ENCODE measurements at places on chromosomes 12 and 14.

DNA sequence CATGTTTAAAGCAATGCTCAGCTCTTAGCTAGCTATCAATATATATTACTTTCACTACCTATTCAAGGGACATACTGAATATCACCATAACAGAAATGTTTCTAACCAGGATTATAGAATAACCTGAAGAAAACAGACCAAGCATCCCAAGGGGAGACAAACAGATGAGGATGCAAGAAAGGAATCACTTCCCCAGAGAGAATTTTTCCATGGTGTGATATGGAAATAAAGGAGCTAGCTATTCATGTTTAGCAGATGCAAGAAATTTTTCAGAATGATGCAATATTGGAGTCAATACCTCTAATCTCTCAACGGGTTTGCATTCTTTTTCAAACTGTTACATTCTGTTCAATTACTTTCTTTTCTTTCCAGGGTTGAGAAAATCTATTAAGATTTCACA is 538.9 kb upstream of the FLRT2 start:
- DNase-seq, result no peak

DNA sequence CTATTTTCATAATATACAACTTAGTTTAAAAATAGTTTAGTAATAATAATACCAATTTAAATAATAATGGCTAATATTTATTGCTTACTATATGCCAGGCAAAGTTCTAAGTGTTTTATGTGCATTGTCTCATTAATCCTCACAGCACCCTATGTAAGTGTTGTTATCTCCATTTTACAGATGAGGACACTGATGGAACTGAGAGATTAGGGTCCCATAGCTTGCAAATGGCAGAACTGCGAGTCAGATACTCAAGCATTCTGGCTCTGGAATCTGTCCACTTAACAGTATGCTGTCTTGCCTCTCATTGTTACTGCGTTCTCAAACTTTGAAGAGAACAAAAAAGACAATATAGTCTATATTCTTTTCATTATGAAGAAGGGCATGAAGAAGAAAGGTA is 19.0 kb downstream of the AP5M1 start:
- no peak for DNase-seq

DNA sequence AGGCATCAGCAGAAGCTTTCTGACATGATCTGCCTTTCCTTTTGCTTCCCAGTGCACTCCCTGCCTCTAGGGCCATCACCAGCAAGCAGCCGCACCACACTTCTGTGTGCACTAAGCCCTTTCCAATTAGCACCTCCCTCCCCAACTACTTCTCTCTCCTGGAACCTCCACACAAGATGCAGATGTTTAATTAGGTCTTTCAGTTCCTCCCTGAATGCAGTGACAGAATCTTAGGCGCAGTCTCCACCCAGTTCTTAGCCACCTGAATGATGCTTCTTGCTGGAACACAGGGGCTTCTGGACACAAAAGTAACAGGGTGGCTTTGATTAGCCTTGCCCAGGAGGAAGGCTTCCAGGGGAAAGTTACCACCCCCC is 32.9 kb downstream of the NIN start:
- DNase-seq, result no peak

DNA sequence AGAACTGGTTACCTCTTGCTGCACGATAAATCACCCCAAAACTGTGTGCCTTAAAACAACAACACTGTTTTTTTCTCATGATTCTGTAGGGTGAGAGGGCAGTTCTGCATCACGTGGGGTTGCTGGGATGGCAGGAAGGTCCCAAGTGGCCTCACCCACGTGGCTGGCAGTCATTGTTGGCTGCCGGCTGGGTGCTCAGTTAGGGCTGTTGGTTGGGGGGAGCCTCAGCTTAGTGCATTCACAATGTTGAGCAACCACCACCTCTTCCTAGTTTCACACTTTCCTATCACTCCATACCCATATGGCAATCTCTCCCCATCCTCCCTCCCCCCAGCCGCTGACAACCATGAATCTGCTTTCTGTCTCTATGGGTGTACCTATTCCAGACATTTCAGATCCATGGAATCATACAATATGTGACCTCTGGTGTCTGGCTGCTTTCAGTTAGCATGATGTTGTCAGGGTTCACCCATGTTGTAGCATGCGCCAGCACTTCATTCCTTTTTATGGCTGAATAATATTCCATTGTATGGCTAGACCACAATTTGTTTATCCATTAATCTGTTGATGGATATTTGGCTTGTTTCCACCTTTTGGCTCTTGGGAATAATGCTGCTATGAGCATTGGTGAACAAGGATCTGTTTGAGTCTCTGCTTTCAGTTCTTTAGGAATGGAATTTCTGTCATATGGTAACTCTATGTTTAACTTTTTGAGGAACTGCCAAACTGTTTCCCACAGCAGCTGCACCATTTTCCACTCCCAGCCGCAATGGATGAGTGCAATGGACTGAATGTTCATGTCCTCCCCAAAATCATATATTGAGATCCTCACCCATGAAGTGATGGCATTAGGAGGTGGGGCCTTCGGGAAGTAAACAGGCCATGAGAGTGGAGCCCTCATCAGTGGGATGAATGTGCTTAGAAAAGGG is 11.2 kb upstream of the POP5 start:
- DNase-seq, result no peak

- no peak for DNase-seq
Observed at GRCh38 chr12:47990351-47991105, 13.7 kb downstream of the COL2A1 start.

DNA sequence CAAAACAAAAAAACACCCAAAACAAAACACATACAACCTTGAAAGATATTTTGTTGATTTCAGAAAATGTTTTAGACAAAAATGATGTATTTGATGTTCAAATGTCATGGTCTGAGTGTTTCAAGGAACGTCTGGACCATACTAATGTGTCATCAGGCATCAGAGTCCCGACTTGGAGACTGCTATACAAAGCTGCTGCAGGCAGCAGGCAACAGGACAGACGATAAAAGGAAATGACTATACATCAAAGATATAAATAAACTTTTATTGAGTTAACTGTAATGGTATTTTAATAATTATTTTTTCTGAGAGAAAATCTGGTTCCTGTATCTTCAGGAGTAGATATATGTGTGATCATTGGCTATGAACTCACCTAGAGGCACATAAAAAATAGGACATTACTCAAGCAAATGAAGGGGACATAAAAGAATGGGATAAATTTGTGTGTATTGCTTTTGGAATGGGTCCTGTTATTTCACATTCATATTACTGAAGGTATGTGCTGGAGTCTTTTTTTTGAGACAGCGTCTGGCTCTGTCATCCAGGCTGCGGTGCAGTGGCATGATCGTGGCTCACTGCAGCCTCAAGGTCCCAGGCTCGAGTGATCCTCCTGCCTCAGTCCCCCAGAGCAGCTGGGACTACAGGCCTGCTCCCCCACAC is 87.3 kb upstream of the HECTD1 start:
- no peak for DNase-seq

DNA sequence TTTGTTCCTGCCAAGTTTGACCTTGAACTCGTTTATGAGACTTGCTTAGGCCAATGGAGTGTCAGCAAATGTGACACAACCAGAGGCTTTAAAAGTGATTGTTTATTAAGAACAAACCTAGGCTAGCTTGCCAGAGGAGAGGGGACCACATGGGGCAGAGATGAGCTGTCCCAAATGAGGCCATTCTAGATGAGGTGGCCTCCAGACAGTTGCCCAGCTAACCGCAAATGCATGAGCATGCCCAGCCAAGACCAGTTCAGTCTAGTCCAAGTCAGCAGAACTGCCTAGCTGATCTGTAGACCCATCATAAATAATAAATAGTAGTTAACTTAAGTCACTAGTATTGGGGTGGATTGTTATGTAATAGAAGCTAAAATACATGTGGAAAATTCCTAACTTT is 172.8 kb upstream of the DYRK2 start:
- DNase-seq, result no peak

- DNase-seq, result peak; percentile 82
Observed at GRCh38 chr14:92503756-92504491, 9.7 kb upstream of the RIN3 start.

DNA sequence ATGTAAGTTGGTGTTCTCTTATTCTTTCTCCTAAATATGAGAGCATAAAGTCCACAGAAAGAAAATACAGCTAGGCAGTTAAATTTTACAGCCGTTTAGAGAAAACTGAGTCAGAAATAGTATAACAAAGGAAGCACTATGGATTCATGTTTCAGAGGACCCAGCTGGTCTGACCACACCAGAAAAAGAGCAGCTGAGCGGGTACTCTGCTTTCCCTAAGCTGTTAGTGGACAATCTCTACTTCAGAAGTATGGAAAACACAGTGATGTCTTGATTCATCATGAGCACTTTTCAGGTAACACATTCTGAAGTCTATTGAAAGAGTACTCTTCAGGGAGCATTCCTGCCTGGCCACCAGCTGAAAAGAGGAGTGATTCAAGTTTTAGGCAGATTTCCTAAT is 12.4 kb downstream of the PPM1H start:
- DNase-seq, result no peak

GRCh38 chr12:27733052-27733656 is 22.5 kb downstream of the MRPS35 start:
- peak; percentile 19 for DNase-seq

GRCh38 chr14:106657460-106657859 is 1131.1 kb downstream of the TMEM121 start:
- no peak for DNase-seq

DNA sequence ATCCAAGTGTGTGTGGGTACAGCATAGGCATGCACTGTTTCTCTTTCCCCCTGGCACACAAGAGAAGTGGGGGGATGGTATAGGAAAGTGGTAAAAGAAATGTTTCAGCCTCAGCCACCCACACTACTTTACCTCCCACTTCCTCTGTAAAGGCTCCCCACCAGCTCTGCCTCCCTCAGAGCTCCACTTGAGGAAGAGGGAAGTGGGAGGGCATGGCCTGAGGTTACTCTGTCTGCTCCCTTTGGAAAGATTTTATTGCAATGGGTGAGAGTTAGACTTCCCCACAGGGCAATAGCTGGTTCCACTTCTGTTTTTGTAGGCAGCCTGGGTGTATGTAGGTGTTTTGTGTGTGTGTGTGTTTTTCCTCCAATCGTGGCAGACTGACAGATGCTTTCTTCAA is 145.3 kb downstream of the SSPN start:
- DNase-seq, result peak; percentile 98

- no peak for DNase-seq
Observed at GRCh38 chr14:102565959-102566358, 26.5 kb upstream of the RCOR1 start.

GRCh38 chr14:33014710-33015109 is 76.0 kb downstream of the NPAS3 start:
- DNase-seq, result no peak

GRCh38 chr14:68820119-68820518 is 27.3 kb upstream of the ZFP36L1 start:
- no peak for DNase-seq

DNA sequence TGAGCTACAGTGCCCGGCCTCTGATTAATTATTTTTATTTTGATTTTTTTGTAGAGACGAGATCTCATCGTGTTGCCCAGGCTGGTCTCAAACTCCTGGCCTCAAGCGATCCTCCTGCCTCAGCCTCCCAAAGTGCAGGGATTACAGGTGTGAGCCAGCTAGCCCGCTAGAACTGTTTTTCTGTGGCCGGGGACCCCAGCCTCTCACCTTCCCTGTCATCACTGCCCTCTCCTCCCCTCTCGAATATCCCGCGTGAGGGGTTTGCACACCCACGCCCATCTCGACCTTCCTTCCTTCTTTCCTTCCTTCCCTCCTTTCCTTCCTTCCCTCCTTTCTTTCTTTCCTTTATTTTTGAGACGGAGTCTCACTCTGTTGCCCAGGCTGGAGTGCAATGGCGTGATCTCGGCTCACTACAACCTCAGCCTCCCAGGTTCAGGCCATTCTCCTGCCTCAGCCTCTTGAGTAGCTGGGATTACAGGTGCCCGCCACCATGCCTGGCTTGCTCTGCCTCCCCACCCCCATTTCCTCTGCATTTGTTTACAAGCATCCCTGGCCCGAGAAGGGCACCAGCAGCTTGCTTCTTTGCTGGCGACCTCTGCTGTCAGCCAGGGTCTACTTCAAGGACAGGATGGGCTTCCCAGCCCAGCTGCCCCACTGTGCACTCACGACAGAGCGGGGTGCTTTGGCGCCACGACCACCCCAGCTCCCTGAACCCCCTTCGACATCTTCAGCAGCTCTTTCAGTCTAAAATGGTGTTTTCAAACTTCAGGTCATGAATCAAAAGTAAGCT is 4.3 kb upstream of the TRAF3 start:
- DNase-seq, result no peak

DNA sequence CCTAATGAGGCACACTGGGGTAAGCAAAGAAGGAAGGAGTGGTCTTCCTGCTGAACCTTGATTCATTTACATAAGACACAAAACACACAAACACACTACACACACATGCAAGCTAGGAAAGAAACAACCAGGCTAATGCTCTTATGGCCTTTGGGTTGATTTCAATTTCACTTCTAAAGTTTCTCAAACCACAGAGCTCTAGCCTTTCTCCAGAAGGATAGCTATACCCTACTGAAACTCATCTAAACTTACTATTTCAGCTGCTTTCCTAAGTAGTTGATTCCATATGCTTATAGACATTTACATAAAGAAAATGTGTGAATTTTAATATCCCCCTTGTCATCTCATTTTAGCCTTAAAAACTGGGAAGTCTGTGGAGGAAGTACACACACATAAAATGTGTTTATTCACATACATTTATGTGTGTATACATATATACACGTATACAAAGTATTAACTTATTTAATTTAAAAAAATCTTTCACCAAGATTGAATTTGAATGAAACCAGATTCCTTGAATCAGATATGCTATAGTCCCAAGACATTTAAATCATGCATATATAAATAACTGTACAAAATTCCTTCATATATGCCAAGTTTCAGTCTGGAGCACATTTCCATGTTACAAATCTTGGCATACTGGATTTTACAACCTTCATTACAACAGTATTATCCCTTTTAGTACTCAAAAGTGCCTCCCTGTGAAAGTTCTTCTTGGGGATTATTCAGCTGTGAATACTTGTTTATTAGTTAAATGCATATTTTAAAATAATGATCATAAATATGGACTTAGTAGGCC is 231.8 kb upstream of the NPAS3 start:
- DNase-seq, result no peak

DNA sequence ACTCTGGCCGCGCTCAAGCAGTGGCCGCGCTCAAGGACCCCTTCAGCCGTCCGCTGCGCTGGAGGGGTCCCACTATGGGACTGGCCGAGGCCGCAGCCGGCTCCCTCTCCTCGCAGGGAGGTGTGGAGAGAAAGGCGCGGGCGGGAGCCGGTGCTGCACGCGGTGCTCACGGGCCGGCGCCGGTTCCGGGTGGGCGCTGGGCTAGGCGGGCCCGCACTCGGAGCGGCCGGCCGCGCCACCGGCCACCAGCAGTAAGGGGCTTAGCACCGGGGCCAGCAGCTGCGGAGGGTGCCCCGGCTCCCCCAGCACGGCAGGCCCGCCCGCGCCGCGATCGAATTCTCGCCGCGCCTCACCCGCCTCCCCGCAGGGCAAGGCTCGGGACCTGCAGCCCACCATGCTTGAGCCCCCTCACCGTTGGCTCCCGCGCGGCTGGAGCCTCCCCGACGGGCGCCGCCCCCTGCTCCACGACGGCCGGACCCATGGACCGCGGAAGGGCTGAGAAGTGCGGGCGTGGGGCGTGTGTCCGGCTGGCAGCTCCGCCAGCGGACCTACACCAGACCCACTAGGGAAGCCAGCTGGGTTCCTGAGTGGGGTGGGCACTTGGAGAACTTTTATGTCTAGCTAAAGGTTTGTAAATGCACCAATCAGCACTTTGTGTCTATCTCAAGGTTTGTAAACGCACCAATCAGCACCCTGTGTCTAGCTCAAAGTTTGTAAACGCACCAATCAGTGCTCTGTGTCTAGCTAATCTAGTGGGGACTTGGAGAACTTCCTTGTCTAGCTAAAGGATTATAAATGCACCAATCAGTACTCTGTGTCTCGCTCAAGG is 49.5 kb downstream of the KLHL28 start:
- DNase-seq, result no peak

Measured in inflammatory macrophage treated with lipopolysaccharide for 4 hours (primary cell).